ENCODE measurements at places on chromosomes 1 and 21.

DNA sequence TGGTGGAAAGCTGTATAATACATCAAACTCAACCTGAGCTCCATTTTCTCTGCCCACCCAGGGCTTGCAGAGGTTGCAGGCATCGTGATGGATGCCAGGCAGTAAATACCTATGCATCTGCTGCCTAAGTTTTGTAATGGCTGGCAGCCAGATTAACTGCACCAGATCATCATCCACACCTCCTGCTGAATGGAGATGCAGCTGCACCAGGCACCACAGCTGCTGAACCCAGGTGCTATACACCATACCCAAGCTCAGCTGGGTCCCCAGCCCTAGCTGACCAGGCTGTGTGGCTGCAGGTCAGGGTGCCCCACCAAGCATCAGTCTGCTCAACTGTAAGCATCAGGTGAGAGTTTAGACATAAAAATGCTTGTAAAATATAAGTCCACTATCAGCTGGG is 6.7 kb upstream of the SNAPIN start:
- no peak for DNase-seq

- DNase-seq, result peak; percentile 80
These were observed at the start of gene EFNA1 for GRCh38 chr1:155127105-155127966. EFNA1 (plus strand) TSS chr1:155127876; CDS start chr1:155127978, 102 bp downstream.

- no peak for DNase-seq
These were observed 21.8 kb upstream of the LHX4 start for GRCh38 chr1:180208264-180208663.

GRCh38 chr1:92085727-92086126 is 5.6 kb downstream of the BTBD8 start:
- no peak for DNase-seq

GRCh38 chr1:2148691-2149090 is 45.9 kb downstream of the FAAP20 start:
- no peak for DNase-seq
